Activated CD8-positive, alpha-beta memory T cell treated with anti-CD3 and anti-CD28 coated beads for 24 hours (primary cell): ENCODE measurements at places on chromosomes 4 and X.

- DNase-seq, result no peak
Measured at GRCh38 chr4:125049711-125050110, 265.0 kb upstream of the FAT4 start.

DNA sequence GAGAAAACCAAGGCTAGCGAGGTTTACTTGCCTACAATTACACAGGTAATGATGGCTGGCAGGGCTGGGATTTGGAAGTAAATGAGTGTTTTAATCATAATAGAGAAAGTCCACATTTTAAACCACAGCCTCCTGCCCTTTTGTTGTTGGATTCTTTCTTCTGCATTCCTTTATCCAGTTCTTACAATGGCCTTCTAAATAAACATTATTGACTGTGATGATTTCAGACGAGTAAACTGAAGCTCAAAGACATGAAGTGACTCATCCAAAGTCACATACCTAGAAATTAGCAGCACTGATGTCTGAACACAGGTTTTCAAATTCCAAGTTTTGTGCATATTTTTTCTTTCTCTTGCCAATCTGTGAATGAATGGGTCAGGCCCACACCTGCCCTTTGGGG is 51.2 kb upstream of the C1QTNF7 start:
- no peak for DNase-seq

DNA sequence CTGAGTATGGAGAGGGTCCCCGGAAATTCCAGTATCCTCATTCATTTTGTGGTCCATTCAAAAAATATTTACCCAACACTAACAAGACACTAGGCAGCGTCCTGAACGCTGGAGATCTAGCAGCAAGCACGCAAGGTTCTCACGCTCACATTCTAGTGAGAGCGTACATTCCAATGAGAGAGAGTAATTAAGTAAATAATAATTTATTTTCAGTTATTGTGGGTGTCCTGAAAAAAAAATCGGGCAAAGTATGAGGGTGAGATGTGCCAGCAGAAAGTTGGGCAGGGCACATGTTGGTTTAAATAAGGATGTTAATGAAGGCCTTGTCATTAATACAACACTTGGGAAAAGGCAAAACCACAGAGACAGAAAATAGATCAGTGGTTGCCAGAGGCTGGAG is 4.0 kb upstream of the TMEM156 start:
- no peak for DNase-seq

- no peak for DNase-seq
Measured at GRCh38 chr4:96703265-96703664, 863.4 kb downstream of the PDHA2 start.
